ENCODE measurements at places on chromosomes 16 and 17.

- DNase-seq = no peak
Observed at GRCh38 chr17:83103200-83103942, 24.0 kb downstream of the METRNL start.

GRCh38 chr17:1783834-1784611, 22.2 kb downstream of the SERPINF1 start:
- no peak for DNase-seq

GRCh38 chr16:1870365-1871082, 1.4 kb downstream of the MEIOB start:
- no peak for DNase-seq

DNA sequence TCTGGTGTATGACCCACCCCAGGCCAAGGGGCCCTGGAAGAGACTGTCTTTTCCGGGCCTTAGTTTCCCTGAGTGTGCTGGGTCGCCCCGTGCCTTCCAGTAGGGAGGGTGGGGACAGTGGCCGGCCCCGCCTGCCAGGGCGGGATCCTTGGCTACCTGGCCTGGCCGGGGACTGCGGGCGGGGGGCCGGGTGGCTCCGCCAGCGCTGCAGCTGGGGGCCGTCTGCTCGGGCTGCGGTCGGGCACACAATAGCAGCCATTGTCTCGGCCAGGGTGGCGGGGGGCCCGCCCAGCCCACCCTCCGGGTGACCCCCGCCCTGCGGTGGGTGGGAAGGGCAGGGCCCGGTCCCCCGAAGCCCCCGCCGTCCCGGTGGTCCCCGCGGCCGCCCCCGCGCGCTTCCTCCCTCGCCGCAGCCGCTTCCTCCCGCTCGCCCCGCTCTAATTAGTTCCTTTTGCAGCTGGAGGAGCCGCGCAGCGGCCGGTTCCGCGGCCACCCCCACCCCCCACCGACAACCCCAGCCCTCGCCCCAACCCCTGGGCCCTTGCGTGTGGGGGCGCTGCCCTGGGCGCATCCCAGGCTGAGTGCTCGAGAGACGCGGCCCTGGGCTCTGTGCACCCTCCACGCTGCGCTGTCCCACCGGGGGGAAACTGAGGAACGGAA, 11.6 kb downstream of the GLIS2 start:
- DNase-seq = no peak

- no peak for DNase-seq
Observed at GRCh38 chr17:71417142-71417541, 703.7 kb upstream of the SOX9 start.

DNA sequence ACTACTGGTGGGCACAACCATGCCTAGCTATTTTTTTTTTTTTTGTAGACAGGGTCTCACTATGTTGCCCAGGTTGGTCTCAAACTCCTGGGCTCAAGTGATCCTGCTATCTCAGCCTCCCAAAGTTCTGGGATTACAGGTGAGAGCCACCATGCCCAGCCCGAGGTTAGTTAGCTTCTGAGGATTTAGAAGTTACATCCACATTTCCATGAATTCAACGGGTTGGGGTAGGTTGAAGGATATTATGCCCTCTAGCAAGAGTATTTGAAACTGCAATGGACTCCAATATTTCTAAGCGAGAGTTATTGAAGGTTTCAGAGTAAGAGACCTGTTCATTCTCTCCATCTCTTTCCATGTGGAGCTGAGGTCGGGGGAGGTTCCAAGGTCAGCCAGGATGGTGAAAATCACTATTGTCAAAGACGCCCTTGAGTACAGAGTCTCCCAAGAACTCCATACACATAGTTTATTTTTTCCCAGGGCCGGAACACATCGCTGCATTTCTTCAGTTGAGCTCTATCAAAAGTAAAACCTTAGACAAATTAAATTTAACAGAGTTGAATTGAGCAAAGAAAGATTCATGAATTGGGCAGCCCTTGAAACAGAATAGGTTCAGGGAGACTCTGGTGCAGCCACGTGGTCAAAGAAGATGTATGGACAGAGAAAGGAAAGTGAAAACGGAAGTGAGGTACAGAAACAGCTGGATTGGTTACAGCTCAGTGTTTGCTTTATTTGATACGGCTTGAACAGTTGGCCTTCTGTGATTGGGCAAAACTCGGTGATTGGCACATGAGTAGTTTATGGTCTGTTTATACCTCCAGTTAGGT, 19.0 kb upstream of the ITPRIPL2 start:
- DNase-seq = no peak

DNA sequence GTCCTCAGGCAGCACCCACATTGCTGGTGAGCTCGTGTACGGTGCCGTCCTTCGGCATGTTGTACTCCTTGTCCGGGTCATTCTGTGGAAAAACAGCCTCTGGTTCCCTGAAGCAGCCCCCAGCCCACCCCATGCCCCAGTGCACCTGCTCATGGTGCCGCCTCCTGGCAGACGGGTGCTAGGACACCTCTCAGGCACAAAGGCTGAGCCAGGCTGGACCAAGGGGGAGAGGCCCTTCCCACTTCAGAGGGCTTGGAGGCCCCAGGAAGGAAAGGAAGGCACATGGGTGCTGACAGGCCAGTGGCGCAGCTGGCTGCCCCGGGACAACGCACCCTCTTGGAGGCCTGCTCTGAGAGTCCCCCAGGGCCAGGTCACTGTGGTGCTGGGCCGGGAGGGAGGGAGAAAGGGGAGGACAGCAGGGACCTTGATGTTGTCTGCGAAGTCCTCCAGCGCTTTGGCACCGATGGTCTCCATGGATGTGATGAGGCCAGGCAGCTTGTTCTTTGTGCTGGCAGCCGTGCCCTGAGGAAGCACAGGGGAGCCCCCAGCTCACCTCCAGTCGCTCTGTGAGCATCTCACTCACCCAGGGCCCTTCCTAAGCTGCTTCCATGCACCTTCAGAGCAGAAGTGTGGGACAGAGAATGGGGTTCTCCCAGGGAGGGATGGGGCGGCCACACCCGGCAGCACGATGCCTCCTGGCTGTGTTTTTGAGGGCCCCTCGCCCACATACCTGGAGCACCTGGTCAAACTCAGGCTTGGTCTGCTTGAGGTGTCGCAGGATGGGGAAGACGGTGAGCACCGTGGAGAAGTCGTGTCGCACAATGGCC, 9.3 kb downstream of the ZACN start:
- DNase-seq = no peak

DNA sequence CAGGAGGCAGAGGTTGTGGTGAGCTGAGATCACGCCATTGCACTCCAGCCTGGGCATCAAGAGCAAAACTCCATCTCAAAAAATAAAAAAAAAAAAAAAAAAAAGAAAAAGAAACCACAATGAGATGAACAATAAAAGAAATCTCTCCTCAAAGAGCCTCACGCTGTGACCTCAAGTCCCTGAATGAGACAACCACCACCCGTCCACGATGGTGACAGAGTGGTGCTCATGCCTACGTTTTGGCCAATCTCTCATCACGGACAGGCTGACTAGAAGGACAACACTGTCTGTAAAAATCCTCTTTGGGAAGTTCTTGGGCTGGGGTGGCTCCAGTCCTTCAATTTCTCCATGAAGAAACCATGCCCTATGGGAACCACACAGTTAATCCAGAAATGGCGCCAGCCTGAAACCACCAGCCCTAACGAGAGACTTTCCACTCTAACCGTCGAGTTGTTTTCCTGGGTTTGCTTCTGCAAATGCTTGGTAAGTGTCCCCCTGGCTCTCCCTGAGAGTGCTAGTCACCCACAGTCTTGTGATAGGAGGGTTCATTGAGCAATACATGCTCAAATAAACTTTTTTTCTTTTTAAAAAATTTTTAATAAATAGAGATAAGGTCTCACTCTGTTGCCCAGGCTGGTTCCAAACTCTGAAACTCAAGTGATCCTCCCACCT, 15.0 kb upstream of the PRSS27 start:
- DNase-seq = no peak

DNA sequence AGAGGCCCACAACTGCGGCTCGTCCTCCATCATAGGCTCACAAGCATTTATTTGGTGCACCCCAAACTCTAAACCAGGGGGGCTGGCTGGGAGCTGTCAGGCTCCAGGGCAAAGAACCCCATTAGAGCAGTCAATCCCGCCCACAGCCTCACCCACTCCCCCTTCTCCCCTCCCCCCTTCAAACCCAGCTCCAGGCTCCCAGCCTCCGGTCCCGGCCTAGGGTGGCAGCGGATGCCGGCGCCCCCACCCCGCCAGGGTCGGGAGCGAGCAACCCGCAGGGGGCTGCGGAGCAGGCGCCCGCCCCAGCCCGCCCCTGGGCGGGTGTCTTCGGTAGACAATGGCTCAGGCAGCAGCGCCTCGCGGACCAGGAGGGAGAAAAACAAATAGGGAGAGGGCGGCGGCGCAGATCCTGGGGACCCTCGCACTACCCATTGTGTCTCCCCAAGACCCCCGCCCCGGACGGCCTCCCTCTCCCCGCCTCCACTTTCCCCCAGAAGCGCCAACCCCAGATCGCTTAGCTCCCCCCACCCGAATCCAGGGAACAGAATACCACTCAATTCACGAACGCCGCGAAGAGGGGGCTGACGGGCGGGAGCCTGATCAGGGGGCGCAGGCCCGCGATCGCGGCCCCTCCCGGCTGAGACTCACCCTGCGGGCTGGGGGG, 572 bp downstream of the FAM171A2 start:
- no peak for DNase-seq

DNA sequence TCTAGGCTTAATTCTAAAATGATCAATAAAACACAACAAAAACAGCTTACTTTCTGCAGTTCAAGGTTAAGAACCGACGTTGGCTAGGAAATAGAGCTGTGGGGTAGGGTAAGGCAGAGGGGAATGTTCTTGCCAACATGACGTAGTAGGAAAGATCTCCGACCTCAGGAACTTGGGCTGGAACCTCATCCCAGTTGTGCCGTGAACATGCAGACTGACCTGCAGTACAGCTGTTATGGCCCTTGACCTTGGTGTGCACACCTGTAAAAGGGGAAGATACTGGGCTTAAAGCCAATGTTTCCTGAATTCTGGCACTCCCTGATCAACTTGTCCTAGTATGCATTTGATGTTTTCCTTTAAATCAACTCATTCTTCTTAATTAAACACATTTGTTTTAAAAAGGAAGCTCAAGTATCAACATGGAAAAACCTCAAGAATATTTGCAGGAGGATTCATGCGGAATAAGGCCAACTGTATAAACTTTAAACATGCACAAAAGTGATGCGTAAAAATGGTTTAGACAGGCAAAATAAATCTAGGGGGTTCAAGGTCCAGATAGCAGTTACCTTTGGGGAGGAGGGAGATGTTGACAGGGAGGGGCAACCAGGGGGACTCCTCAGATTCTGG, 14.2 kb upstream of the SLC6A2 start:
- DNase-seq = no peak

- no peak for DNase-seq
Observed at GRCh38 chr17:9768381-9768934, 22.9 kb downstream of the DHRS7C start.

GRCh38 chr16:11024333-11025053, 80.1 kb downstream of the CLEC16A start:
- DNase-seq = no peak

- DNase-seq = no peak
Observed at GRCh38 chr17:27105636-27106035, 188.3 kb upstream of the WSB1 start.

- DNase-seq = no peak
Observed at GRCh38 chr16:17173281-17173680, 297.5 kb downstream of the XYLT1 start.

DNA sequence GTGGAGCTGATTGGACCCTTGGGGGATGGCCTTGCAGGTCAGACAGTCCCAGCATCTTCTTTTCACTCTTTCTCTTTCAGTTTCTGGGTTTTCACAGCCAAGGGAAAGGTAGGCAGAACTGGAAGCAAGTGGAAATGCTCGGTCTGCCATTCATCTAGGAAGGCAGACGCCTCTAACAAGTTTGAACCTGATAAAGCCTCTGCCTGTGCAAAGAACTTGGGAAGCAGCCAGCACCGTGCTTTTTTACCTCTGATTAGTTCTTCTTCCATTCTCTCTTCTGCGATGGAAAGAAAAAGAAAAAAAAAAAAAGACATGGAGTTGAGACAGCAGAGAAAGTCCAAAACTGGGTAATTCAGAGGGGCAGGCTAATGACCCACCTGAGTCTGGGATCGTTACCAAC, 997.8 kb upstream of the EEF2KMT start:
- DNase-seq = no peak

GRCh38 chr17:29653995-29654714, 31.4 kb upstream of the CORO6 start:
- DNase-seq = no peak

DNA sequence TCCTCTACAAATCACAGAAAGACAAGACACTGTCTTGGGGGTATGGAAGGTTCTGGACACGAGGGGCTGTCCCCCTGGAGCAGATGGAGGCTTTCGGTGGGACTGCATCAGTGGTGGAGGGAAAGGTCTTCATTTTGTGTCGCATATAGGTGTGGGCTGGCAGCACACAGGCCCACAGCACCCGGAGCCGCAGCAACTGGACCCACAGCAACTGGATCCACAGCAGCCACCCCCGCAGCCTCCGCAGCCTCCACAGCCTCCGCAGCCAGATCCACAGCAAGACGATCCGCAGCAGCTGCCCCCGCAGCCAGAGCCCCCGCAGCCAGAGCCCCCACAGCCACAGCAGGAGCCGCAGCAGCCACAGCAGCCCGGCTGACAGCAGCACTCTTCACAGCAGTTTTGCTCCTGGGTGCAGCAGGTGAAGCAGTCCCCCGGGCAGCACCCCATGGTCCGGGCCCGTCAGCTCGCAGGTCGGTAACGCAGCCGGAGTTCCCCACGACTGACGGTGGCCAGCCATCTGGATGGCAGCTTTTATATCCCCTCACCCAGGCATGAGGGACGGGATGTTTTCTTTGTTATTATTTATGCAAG, at the start of gene KRTAP17-1:
Gene KRTAP17-1 (minus strand): TSS at position 507 of the 591 bp plus-strand sequence. CDS start 60 bp downstream, at position 447.
- no peak for DNase-seq

- DNase-seq = no peak
Observed at GRCh38 chr17:36846410-36847292, 90.6 kb upstream of the LHX1 start.

- no peak for DNase-seq
Observed at GRCh38 chr16:89643769-89644300, 13.7 kb downstream of the CHMP1A start.

- no peak for DNase-seq
Observed at GRCh38 chr17:40293363-40293762, 5.7 kb downstream of the CDC6 start.

DNA sequence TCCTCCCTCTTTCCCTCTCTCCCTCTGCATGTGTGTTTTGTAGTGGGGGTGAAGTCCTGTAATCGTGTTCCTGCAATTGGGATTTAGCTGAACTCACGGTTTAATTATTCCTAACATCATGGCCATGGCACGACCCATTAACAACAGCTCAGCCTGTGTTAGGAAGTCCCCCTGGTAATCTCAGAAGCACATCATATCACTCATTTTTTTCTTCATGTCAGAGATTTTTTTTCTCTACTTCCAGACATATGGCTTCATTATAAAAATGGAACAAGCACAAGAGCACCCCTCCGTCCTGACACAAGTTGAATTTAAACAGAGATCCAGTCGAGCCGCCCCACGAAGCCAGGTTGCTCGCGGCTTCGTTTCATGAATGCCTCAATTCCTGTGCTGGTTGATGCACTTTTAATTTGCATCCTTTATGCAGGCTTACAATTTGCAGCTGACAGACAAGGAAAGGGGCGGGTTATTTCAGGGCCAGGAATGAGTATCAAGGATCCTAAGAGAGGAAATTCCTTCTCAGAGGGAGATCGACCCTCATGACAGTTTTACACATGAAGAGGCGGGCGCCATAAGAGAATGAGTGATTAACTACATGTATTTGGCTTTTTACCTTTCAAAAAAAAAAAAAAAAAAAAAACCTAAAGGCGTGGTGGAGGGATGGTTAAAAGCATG, 192.9 kb downstream of the MAF start:
- no peak for DNase-seq
